Stimulated activated CD8-positive, alpha-beta memory T cell treated with anti-CD3 and anti-CD28 coated beads, Interleukin-15, amount 100 ng/mL, for 48 hours (primary cell): ENCODE measurements at places on chromosomes 2 and 18.

GRCh38 chr2:110853948-110854347 is 121.6 kb downstream of the ACOXL start:
- no peak for DNase-seq

DNA sequence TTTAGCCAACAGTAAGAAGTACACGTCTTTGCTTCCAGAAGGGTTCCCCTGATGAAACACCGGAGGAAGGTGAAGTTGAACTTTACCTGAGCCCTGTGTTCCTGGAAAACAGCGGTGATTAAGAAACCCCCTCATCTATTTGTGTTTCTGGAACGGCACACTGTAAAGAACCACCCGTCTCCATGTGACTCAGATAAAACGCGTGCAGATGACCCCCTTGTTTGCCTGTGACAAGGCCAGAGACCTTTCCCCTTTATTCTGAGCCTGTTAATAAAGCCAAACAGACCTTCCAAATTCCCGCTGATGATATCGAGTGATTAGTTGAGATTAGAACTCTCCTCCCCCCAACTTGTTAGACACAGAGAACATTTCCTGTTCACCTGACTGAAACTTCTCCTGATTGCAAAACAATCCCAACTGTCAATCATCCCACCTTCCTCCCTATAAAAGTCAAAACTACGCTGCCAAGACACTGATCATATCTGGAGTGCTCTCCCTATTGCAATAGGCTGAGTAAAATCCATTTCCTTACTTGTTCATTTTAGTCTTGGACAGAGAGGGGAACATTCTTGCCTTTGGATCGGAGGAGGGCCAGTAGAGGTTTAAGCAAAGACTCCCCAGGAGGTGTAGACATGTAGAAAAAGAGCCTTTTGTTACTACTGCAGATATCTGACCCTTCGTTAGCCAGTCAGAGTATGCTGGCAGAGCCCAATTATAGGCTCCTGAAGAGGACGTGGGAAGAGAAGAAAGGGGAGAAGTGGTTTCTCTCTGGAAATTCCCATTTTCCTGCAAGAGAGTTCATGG is 914 bp upstream of the IWS1 start:
- no peak for DNase-seq

DNA sequence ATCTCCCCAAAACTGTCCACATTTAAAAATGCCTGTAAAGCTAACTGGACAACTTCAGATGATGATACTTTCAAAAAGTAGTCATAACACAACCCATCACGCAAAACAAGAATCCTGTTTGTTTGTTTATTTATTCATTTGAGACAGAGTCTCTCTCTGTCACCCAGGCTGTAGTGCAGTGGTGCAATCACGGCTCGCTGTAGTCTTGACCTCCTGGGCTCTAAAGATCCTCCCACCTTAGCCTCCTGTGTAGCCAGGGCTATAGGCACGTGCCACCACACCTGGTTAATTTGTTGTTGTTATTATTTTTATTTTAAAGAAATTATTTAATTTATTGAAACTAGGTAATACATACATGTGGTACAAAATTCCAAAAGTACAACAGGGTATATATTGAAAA is 94.8 kb downstream of the RAPGEF4 start:
- no peak for DNase-seq

GRCh38 chr2:61255580-61256437 is 93.8 kb downstream of the C2orf74 start:
- DNase-seq: no peak

- no peak for DNase-seq
These were observed 99.6 kb upstream of the MGAT5 start for GRCh38 chr2:134154246-134154645.

- no peak for DNase-seq
These were observed 131.2 kb downstream of the NUP35 start for GRCh38 chr2:183255411-183255810.

DNA sequence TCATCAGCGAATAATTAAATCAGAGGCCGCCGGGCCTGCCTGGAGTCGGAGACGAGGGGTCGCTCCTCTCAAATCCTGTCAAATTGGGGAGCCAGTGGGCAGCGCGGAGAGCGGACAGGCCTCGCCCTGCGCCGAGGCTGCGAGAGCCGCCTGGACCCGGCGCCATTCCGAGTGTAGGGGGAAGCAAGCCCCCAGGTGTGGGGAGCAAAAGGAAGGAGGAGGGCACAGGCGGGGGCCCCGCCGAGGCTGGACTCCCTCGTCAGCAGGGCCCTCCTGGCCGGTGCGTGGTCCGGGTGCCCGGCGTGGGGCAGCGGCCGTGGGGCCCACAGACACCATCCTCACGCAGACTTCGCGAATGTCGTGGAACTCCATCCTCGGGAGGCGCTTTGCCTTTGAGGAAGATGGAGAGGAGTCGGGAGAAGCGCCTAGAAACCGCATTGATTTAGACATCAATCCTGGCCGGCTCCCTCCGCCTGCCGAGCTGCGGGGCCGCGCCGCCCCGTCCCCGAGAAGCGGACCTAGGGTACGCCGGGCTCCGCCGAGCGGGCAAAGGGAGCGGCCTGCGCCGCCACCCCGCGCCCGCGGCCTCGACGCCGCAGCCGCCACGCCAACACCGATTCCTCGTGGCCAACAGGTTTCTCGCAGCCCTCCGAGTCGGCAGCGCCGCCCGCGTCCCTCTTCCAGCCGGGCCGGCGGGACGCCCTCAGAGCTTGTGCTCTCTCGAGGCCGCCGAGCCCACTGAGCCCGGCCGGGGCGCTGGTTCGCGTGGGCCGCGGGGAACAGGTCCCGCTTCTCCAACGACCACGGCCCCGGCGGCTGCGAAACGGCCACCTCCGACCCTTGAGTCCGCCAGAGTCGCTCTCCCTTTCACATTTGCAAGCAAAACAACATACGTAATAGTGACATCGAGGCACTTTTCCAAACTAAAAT is 6.7 kb upstream of the ONECUT2 start:
- no peak for DNase-seq

GRCh38 chr2:75894170-75894569 is 183.5 kb upstream of the GCFC2 start:
- no peak for DNase-seq

GRCh38 chr2:240532031-240532775 is 25.6 kb downstream of the ANKMY1 start:
- DNase-seq: no peak

DNA sequence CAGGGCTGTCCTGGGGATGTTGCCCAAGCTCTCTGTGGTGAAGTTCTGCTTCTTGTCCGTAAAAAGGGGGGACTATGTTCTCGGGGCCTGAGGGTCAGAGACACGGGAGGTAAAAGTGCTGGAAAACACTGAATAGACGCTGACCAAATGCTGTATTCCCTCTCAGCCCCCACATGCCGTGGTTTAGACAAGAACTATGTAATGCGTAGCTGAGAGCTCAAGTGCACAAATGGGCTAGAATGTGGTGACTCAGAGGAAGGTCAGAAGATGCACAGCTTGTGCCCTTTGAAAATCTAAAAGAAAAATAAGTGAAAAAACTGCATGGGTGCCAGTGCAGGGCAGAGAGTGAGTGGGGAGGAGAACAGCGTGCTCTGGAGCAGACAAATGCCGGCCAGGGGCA is 80.3 kb upstream of the MAP4K4 start:
- DNase-seq: no peak

DNA sequence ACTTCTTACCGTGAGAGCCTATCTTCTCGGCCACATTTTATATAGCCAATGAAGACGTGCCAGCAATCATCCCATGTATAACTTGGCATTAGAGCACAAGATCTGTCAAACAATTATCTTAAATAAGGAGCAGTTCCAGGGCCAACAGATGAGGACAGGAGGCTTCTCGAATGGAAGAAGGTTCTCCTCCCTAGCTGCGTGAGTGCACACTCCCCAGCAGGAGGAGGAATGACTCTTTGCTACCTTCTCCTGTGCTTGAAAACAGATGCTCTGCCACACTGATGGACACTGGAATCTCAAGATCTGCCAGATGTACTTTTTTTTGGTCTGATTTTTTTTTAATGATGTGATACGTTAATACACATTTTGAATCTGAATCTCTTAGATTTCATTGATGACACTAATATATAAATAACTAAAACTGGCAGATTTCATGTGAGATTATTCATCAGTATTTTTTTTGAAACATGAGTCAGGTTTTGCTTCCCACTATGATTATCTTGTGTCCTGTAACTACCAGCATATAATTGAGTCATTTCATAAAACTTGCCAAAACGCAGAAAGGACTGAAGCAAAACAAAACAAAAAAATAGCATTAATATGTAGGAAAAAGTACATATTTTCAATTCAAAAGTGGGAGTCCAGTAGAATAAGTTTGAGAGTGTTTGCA is 626 bp upstream of the VIT start:
- DNase-seq: no peak

DNA sequence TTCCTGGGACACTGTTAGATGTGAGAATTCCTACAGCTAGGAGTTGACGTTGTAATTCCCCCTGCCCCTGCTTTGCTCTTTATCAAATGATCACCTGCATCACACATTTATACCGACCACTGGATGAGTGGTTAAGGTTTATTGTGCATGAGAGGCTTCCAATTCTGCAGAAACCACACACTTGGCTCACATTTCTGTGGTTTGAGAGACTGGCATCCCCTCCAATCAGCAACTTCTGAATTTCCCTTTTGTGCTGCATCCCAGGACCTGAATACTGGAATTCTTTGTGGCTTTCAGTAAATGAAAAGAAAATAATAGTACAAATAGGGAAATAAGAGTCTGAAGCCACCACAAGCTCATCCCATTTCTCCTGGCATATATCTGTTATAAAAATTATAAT is 628.7 kb upstream of the PIK3C3 start:
- no peak for DNase-seq

DNA sequence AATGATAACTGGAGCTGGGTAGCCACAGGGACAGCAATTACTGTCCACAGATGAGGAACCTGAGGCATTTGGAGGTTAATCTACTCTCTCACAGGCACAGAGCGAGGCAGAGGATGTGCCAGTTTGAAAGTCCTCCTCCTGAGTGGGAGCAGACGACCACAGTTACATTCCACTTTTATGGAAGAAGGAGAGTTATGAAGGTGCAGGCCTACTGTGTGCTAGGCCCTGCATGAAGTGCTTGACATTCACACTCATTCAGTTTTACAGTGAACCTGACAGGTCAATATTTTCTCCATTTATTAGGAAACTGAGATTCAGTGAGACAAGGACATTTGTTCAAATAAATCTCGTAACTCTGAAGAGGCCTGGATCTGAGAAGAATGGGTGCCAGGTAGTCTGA is 142.0 kb downstream of the TDRD15 start:
- DNase-seq: no peak

DNA sequence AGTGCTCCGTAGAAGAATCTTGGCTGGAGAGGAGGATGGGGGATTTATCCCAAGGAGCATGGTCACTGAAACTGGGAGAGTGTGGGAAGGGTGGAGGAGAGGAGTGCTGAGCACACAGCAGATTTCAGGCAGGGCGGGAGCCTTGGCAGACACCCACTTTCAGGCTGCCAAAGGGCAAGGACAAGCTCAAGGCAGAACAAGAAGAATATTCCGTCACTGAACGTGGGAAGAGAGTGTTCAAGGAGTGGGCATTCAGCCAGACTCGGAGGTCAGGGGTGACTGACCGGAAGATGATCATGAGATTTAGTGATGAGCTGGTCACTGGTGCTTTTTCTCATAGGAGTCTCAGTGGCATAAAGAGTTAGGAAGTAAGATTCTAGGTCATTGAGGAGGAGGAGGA is 136.2 kb upstream of the RASGRP3 start:
- no peak for DNase-seq

- DNase-seq: no peak
These were observed 283.9 kb upstream of the FBXO11 start for GRCh38 chr2:48190230-48190629.

DNA sequence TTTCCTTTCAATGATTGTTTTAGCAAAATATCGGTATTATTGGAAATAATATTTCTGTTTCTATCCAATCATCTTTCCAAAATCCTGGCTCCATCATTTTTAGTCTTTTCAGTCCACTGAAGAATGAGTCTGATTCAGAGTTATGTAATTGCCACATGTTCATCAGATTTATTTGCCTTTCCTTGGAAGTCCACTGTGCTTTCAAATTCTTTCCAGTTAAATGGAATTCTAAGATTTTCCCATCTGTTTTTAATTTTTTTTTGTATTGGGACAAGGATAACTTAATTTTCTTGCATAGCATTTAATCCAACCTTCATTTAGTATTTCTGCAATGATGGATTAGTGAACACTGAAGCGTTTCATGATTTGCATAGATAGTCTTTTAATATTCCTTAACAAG is 521.5 kb upstream of the NRXN1 start:
- DNase-seq: no peak

- DNase-seq: no peak
These were observed 23.7 kb downstream of the BABAM2 start for GRCh38 chr2:27914041-27914804.

DNA sequence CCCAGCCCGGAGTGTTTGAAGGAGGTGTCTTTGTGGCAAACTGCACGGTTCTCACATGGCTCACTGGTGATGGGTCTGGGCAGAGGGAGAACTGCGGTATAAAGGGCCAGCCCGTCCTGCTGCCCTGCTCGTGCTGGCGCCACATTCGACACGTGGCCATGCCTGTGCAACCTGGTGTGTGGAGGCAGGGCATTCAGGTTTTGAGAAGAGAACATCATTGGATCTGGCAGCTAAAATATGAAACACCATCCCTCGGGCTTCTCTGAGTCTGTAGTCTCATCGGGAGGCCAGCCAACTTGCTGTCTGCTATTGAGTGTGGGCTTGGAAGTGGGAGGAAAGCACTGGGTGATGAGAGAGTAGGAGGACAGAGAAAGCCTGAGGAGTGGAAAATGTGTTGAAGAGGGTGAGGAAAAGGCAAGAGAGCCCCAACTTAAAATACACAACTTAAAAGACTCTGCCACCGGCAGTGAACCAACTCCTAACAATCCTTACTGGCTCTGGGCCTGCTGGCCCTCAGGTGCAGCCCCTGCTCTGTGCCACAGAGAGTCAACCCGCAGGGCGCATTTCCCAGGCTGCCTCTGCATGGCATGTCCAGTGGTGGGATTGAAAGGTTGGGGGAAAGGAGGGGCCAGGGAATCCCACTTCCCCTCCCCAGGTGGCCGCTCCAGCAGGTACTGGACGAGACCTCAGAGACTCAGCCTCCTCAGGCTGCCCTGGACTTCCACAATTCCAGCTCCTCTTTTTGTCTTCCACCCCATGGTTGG is 112.7 kb upstream of the DLX2 start:
- DNase-seq: no peak

DNA sequence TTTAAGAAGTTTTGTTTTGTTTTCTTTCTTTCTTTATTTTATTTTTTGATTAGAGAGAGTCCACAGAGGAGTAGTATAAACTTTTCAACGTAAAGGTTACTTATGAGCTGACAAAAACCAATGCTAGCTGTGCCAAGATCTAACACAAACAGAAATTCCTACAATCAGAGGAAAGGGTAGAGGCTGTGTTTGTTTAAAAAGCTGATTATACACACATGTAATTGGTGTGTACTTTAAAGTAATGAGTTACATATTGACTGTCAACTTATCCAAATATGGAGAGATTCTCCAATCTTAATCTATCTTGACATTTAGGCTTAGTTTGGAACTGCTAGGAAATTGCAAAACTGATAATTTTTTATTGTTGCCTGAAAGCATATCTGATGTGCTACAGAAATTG is 63.7 kb upstream of the FAM110C start:
- DNase-seq: no peak

DNA sequence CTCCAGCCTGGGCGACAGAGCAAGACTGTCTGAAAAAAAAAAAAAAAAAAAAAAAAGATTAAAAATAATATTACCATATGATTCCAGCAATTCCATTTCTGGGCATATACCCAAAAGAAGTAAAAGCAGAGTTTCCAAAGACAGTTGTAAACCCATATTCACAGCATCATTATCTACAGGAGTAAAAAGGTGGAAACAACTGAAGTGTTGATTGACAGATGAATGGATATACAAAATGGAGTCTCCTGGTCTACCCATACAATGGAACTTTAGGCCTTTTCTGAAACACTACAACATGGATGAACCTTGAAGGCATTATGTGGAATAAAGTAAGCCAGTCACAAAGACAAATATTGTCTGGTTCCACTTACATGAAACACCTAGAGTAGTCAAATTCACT is 5.7 kb downstream of the RNU4ATAC start:
- no peak for DNase-seq
